ENCODE measurements at places on chromosomes 3 and 15.

GRCh38 chr3:66449411-66449974 lies 51.3 kb downstream of the LRIG1 start:
- no peak for DNase-seq

GRCh38 chr3:7847021-7847420 lies 654.6 kb upstream of the LMCD1 start:
- DNase-seq: no peak

DNA sequence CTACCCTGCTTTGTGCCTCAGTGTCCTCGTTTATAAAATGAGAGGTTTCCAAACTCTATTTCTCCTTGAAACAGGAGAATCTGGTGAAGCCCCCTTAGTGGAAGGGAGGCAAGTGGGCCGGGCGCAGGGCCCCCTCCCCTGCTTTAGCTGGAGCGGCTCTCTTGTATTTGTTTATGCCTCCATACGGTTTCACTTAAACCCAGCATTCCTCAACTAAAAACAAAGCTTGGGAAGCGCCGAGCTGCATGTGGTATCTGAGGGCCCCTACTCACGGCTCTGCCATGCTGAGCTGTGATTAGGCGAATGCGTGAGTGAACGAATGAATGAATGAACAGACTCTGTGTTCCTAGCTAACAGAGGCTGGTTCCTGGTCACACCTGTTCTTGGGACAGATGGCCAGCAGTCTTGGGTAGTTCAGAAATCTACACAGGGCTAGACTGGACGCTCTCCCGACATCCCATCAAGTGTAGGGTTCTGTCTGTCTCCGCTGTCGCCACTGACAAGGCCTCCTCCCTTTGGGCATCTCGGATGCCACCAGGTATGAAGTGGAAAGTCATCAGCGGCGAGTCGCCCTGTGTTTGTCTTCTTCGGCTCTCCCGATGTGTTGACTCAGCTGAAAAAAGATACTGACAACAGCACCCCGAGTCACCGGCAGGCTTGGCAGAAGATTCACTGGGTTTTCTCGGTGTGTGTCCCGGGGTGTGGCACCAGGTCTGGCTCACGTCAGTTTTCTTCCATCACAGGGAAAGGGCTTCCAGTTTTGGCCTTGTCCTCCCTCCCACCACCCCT lies 42.4 kb upstream of the VPS8 start:
- DNase-seq: no peak

GRCh38 chr3:167887096-167887495 lies 151.6 kb downstream of the SERPINI1 start:
- no peak for DNase-seq

Data from GM06990 (cell line).